Nucleus accumbens (tissue), 56 donors: ENCODE measurements at places on chromosomes 7 and 10.

- no peak for DNase-seq
Observed at GRCh38 chr7:142478479-142479220, 220.8 kb upstream of the PRSS58 start.

DNA sequence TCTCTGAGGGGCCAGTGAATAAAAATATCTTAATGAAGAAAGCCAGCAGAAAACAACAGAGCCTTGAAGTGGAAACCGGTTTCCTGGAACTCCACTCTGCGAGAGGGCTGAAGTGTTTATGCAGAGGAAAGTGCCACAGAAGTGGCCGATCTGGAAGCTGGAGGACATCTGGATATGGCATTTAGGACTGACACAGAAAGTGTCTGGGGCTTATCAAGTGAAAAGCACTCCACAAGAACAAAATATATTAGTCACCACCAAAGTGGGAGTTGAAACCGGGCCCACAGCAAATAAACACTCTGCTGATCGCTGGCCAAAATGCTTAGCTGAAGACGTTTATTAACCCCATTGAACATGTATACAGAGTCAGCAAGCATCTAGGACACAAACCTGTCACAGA lies 7.8 kb downstream of the NOD1 start:
- DNase-seq: no peak

DNA sequence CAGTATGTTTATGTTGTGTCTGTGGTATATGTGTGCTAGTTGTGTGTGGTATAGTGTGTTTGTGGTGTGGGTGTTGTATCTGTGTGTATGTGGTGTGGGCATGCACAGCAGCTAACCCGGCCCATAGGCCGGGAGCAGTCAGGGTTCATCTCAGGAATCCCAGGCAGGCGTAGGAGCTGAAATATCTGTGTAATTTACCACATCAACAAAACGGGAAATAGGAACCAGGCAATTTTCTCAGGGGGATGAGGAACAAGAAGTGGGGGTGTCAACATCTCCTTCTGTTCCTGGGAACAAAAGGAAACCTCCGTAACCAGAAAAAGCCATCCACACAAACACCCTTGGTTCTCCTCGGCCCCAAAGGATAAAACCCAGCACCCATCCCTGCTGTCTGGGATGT lies 24.5 kb upstream of the ZNF488 start:
- DNase-seq: no peak

DNA sequence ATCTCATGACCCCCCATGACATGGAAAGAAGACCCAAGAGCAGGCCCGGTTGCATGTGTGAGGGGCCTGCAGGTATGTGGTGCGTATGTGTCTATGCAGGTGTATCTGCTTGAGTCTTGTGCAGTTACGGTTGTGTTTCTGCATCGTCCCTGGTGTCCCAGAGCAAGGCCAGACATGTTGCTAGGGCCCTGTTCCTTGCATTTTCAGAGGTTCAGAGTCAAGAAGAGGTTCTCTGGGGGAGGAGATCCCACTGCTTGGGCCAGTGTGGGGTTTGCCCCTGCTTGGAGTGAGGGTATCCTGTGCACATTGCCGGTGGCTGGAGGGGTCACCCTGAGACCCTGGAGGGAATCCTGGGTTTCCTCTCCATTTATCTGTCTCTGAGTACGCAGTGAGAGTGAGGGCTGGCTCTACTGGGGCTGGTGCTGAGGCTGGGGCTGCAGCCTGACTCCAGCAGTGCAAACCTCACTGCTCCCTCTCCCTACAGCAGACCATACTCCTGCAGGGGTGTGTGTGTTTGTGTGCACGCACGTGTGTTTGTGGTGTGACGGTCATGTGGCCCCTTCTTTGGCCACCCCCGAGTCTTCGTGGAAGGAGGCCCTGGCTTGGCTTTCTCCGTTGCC lies 4.1 kb downstream of the TRIM8 start:
- no peak for DNase-seq

DNA sequence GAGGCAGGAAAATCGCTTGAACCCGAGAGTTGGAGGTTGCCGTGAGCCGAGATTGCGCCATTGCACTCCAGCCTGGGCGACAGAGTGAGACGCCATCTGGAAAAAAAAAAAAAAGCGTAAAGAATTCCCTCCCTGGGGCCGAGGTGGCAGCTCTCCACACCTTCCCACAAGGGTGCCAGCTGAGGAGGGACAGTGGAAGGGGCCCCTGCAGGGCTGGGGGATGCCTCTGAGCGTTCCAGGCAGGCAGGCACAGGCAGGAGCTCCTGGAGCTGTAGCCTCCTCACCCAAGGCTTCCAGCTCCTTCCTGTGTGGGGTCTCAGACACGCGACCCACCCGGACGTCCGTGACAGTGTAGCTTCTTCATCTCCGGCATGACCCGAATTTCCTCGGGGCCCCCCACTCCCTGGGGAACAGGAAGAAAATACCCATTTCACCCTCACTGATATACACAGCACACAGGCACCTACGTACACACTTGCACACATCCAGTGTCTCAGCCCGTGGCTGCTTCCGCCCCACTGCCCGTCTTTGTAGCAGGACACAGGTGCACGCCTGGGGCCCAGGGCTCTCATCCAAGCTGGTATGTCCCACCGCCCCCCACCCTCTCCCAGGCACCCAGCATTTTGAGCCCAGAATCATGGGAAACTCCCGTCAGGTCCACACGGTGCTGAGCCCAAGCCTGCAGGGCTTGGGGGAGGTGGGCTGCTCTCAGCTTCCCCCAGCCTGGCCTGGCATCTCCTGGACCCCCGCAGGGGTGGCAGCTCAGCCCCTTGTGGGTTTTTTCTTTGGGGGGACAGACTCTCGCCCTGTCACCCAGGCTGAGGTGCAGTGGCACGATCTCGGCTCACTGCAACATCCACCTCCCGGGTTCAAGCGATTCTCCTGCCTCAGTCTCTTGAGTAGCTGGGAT lies 25.7 kb downstream of the GRIFIN start:
- no peak for DNase-seq

DNA sequence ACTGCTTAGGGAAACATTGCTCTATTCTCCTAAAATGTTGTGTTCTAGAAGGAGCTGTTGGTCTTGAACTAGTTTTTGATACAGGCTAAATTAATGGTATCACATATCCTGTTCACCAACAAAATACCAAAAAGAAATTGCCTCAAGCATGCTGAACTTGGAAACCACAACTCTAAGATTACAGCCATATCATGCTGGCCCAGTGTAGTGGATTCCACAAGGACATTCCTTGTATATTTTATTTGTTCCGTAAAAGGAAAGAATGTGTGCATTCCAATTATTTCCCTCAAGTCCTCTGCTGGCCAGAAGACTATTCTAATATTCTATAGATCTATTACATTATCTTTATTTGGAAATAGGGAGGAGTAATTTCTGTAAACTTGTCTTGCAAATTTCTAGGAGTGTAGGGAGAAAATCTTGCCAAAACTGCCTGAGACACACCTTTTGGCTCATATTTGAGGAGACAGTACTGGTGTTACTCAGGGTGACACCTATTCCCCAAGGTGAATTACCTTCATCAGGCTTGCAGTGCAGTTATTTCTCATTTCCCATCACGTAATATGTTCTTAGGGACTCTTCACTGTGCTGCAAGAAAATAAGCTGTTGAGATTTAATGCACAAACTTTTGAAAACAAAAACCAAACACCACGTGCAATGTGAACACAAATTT lies 1.9 kb upstream of the NEBL start:
- DNase-seq: no peak

DNA sequence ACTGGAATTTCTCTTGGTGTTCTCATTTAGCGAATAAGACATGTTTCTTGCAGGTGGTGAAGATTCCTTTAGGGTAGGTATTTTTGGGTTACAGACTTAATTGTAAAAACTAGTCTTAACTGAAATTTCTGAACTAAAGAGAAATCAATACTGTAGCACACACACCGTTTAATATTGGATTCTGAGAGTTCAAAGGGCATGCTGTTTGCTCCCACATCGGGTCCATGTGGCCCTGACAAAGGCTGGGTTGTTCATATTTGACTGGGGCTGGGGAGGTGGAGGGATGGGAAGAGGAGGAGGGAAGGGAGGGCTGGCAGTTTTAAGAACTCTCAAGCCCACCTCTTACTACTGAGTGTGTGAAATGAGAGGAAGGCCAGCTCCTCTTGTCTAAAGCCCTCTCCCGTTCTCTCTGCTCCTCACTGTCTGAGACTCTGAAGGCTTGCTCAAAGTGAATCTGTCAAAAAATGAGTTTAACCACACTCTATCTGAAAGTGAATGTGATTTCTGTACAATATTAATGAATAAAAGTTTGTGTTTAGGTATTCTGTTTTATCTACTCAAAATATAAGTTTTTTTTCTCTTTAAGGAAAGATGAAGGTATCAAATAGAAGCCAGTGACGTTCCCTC lies 40.0 kb upstream of the RHEB start:
- DNase-seq: no peak

DNA sequence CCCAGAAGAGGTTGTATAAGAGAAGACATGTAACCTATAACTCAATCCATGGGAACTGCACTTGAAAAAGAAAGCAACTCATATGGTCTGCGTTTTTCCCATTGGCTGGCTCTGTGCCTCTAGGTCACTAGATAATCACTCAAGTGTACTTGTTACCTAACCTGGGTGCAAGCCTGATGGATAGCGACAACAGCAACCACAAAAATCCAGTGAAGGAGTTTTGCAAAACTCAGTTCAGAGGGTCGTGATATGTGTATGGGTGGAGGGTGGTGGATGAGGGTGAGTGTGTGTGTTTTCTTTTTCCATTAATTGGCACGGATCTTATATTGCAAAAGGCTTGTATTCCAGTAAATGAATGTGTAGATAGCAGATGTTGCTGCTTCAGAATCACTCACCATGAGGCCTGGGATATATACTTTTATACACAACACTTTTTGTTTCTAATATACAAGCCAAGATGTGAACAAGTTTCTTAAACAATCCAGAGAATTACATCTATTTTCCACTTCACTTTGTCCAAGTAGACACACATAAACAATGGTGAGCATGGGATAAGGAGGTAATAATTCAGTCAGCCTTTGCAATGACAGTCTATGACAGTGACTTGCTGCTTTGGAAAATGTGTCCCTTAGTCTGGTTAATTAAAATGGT lies 286.9 kb upstream of the DKK1 start:
- DNase-seq: no peak

DNA sequence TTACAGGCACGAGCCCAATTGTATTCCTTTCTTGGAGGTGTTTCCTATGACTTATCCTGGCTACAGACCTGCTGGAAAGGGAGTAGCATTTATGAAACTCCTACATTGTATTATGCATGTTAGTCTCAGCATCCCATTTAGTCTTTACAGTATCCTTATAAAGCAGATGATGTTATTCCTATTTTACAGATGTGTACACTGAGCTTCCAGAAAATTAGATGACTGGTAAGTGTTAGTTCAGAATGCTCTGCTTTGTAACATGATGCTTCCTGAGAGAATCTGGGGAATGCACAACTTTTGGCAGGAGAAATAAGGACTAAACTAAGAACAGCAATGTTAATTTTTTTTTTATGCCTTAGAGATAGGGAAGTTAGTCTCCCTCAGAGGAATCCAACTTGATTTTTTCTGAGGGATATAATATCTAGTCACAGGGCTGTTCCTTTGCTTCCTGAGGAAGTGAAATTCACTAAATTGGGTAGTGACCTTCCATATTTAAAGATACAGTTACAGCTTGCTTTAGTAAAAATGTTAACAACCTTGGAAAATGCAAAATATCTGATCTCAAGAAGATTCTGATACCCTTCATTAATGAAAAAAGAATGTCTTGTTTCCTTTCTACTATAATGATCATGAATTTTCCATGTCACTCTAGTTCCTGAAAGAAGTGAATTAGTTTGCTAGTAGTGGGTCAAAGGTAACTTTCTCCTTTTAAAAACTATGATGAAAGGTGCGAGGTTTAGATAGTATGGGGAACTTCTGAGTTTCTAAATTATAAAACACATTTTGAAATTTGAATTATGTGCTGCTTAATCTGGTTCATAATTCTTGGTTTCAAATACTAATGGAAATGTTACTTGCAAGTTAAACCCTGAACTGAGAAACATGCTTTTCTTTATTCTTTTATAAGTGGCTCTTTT lies 194.0 kb upstream of the PRPS1L1 start:
- DNase-seq: no peak

DNA sequence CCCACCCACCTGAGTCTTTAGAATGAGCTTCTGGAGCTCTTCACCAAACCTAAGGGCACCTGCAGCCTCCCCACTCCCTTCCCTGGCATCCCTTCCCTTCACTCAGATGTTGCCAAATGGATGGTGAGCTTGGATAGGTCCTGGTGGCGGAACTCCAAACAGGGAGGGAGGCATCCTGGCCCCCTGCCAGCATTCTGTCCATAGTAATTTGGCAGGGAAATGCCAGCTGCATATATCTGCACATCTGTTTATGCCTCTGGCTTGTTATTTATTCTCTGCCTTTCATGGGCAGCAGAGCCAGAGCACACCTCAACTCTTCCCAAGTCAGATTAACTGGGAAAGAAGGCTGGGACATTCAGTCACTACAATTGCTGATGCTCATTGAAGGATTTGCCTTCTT lies 18.1 kb downstream of the KAZALD1 start:
- no peak for DNase-seq

DNA sequence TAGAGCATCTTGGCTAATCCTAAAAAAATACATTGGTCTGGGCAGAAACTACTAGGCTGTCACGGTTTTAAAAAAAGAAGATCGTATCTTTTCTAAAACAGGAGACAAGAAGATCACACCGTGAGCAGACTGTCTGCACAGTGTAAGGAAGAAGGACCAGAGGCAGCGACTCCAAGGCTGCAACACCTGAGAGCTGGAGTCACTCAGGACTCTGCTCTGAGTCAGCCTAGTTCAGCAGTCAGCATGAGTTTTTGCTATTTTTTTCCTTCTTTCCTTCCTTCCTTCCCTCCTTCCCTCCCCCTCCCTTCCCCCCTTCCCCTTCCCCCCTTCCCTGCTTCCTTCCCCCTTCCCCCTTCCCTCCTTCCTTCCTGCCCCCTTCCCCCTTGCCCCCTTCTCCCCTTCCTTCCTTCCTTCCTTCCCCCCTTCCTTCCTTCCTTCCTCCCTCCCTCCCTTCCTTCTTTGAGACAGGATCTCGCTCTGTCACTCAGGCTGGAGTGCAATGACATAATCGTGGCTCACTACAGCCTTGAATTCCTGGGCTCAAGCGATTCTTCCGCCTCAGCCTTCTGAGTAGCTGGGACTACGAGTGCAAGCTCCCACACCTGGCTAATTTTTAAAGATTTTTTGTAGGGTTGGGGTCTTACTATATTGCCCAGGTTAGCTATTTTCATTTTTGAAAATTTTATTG lies 24.4 kb downstream of the BAG3 start:
- DNase-seq: no peak

DNA sequence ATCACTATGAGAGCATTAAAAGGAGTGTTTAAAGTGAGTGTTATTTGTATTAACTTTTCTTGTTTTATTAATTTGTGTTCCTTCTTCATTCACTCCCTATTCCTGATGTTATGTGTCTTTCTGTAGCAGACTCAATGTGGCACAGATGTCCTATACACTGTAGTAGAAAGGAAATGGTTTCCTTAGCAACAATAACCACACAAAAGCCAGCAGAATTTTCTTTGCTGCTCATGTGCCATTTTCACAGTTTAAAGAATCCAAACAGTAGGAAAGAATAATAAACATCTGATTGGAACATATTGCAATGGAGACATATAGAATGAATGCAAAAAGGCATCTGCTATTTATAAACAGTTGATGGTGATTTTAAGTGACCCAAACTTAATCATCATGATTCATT lies 763.6 kb downstream of the PHTF2 start:
- no peak for DNase-seq

- DNase-seq: no peak
Observed at GRCh38 chr7:69600710-69601519, 2.6 kb downstream of the AUTS2 start.
